ENCODE measurements at places on chromosomes 16 and 17.

GRCh38 chr17:59863616-59864015 lies 29.1 kb downstream of the TUBD1 start:
- DNase-seq: no peak

- DNase-seq: no peak
Observed at GRCh38 chr17:35046740-35047283, 16.7 kb downstream of the RFFL start.

DNA sequence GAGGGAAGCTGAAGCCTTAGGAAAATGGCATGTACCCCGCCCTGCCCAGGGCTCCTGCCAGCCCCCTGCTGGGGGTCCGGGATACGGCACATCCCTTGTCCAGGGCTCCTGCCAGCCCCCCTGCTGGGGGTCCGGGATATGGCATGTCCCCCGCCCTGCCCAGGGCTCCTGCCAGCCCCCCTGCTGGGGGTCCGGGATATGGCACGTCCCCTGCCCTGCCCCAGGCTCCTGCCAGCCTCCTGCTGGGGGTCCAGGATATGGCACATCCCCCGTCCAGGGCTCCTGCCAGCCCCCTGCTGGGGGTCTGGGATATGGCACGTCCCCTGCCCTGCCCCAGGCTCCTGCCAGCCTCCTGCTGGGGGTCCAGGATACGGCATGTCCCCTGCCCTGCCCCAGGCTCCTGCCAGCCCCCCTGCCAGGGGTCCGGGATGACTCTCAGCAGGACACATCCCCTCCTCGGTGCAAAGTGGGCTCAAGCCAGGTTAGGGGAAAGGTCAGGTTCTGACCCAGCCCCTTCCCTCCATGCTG lies 43.2 kb downstream of the RPH3AL start:
- no peak for DNase-seq

DNA sequence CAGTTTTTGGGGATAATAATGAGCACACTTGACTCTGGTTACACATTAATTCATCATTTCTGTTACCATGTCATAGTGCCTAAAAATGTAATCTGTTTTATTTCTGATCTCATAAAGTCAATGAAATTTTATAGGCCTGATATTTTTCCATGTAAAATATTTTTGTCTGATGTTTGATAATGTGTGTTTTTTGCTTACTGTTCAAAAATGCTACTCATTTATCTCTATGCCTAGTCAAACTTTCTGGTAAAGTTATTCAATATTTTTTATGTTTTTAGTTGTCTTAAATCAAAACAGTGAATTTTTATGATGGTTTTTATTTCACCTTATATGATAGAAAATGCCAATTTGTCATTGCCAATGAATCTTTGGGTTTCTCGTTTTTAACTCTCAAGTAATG lies 147.0 kb downstream of the AHSP start:
- no peak for DNase-seq

DNA sequence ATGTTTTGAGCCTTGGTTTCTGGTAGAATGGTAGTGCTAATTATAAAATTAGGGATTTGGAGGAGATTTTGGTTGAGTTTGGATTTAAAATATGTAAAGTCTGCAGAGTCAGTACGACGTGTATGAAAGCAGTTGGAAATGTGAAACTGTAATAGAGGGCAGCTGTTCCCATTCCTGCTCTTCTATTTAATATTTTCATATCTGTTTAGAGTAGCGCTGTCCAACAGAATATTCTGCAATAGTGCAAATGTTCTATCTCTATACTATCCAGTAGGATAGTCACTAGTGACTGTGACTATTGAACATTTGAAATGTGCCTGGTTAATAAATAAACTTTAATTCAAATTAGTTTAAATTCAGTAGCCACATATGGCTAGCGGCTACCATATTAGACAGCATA lies 443.4 kb upstream of the SOX9 start:
- no peak for DNase-seq
